NAMALWA (cell line): ENCODE measurements at places on chromosomes 2 and 18.

DNA sequence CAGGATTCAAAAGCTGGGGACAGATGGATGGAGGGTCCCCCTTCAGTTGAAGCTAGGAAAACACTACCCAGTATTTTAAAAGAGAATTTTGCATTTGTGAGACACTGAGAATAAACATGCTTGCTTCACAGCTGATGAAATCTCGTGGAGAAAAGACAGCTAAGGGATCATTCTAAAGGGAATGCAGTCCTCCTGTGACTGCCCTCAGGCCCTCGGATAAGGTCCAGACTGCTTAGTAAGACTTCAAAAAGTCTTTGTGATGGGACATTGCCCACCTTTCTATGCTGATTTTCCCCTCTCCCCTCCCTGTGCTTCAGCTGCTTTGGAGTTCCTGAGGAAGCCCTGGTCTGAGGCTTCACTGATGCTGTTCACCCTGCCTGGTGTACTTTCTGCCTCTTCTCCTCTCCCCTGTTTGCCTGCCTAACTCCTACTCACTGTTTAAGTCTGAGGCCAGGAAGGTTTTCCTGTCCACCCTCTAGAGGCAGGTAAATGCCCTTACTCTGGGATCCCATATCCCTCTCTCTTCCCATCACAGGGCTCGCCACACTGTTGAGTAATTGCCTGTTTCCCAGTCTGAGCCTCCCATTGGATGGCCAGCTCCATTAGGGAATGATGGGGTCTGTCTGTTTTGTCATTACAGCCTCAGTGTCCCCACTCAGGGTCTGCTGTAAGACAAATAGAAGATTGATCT lies 26.6 kb downstream of the POLE4 start:
- no peak for DNase-seq

- no peak for DNase-seq
These were observed 181.1 kb upstream of the DPP10 start for GRCh38 chr2:114261366-114261765.

DNA sequence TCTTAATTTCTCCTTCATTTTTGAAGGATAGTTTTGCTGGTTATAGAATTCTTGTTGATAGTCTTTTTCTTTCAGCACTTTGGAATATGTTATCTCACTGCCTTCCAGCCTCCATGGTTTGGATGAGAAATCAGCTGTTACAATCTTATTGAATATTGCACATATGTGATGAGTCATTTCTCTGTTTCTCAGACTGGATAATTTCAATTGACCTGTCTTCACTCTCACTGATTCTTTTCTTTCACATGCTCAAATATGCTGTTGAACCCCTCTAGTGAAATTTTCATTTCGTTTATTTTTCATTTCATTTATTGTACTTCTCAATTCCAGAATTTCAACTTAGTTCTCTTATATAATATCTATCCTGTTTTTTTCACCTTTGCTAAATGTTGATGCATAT lies 22.2 kb downstream of the PDK1 start:
- no peak for DNase-seq

- no peak for DNase-seq
These were observed 745.8 kb upstream of the CHAC2 start for GRCh38 chr2:53021828-53022227.

DNA sequence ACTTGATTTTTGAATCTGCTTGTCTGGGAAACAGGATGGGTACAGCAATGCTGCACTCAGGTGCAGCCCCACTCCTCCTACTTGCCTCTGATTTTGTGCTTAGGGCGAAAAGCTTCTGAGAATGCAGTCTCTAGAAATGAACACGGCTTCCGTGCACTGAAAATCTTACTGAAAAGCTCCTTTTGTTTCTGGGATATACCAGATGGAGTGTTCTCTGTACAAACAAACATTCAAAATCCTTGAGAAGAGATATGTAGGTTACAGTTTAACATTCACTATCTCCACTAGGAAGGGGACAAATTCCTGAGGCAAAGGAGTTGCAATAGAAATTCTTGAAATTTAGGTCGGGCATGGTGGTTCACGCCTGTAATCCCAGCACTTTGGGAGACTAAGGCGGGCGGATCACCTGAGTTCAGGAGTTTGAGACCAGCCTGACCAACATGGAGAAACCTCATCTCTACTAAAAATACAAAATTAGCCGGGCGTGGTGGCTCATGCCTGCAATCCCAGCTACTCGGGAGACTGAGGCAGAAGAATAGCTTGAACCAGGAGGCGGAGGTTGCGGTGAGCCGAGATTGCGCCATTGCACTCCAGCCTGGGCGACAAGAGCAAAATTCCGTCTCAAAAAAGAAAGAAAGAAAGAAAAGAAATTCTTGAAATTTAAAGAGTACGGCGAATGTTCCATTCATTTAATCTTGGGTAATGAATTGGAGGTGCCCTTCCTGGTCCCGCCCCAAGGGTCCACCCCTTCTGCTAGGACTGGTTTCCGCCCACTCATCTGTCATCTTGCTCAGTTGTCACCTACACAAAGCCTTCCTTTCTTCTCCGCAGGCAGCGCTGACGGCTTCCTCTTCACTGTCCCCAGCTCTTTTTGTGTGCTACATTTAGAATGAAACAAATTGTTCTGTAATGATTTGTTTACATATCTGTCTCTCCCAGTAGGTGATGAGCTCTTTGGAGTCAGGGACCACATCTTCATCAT lies 92.4 kb downstream of the SOCS6 start:
- DNase-seq: no peak

- DNase-seq: no peak
These were observed 90.1 kb upstream of the L3MBTL4 start for GRCh38 chr18:6504605-6505497.

GRCh38 chr2:99297994-99298393 lies 3.0 kb downstream of the LYG1 start:
- no peak for DNase-seq

GRCh38 chr2:85560812-85561279 lies 447 bp downstream of the GGCX start:
- DNase-seq: no peak

GRCh38 chr2:76415821-76416220 lies 705.1 kb upstream of the GCFC2 start:
- peak; percentile 68 for DNase-seq

GRCh38 chr2:9844576-9844975 lies 1.3 kb downstream of the TAF1B start:
- peak; percentile 45 for DNase-seq

- DNase-seq: no peak
These were observed 42.5 kb upstream of the TWSG1 start for GRCh38 chr18:9292047-9292446.
